ENCODE measurements at places on chromosomes 3 and 15.

DNA sequence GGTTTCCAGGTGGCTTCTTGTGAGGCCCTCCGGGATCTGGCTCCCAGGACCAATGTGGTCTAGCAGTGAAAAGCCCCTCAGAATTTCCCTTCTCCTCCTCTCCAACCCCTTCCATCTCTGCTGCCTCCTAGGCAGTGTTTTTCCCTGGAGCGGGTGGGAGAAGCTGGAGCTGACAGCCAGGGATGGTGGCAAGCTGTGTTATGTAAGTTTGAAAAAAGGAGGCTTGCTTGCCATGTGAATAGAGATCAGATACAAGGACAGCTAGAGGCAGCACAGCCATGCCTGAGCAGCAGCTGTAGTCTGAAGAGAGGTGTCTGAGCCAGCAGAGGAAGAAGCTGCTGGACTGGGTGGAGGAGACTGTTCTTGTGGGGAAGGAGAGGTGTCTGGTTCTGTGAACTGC lies 20.6 kb downstream of the SNAPC5 start:
- no peak for DNase-seq

DNA sequence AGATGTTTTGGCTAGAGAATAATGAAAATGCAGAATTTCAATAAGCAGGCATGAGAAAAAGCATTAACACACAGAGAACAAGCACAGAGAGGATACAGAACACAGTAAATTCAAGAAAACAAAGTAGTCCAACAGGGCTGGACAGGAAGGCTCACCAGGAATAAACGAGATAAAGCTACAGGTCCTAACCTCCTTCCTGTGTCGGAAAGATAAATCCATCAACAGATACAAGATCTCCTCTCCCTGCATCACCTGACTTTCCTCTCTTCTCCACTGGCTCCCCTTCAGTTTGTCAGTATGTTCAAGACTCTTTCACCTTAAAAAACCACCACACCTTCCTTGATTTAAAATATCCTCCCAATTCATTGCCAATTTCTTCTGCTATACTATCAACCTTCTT lies 11.4 kb downstream of the CPEB1 start:
- no peak for DNase-seq

DNA sequence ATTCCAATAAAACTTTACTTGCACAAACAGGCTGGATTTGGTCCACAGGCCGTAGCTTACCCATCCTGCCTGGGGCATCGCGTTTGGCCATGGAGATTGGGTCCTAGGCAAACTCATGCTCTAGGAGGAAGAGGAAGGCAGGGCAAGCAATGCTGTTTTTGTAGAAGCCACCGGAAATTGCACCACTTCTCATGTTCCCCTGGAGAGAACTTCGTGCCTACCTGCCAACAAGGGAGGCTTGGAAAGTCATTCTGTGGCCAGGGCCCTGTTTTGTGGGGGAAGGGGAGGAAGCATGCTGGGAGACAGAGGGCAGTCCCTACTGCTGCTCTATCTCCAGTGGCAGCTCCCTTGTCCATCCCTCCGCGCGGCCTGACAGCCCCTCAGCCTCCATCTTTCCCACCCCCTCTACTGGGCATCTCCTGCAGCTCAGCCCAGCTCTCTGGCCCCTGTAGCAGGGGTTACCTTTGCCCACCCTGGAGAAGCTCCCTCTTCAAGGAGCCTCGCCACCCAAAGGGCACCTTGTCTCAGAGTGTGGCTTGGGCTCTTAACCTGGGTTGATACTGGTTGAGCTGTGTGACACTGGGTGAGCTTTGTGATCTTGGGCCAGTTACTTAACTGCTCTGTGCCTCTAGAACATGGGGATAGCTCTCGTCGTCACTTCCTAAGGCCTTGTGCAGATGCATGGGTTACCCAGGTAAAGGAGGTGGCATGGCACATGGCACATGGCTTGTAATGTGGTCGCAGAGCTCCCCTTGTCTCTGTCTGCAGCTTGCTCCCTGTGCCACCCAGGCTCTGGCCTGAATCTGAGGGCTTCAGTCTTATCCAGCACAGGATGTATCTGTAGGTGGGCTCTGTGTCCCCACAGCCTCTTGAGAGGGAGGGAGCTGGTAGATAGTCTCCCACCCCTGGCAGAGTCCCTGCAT lies 6.1 kb downstream of the ABTB1 start:
- no peak for DNase-seq

- DNase-seq = no peak
These were observed 118.7 kb downstream of the THRB start for GRCh38 chr3:24375947-24376384.

DNA sequence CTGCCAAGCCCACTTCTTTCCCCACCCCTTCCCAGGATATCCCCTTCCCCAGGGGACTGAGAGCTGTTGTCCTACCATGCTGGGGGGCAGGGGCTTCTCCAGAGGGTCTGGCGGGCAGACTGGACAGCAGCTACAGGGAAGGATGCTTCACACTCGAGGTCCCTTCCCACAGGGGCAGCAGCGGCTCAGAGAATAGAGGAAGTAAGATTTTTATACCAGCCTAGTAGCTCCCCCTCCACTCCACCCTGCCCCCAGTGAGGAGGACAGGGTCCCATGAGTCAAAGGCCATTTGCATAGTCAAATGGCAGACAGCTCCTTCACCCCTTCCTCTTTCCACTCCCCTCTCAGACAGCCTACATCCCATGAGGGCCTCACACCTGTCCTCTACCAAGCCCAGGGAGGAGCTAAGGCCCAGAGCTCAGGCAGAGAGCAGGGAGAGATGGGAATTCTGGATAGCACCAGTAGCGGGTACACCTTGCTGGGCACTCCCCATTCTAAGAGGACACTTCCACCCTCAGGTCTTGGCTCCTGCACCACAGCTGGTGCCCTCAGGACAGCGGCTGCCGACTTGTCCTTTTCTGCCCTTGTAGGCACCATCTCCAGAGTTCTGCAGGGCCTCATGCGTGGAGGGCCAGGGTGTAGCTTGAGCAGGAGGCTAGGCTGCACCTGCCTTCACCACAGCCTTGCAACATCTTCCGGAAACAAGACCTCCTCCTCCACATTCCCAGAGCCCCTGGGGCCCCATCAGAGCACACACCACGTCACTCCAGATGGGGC lies at the start of gene TLR9:
TLR9 (minus strand) TSS at position 194 of the 777 bp plus-strand sequence; CDS start at position 78, 116 bp downstream.
- DNase-seq = no peak

DNA sequence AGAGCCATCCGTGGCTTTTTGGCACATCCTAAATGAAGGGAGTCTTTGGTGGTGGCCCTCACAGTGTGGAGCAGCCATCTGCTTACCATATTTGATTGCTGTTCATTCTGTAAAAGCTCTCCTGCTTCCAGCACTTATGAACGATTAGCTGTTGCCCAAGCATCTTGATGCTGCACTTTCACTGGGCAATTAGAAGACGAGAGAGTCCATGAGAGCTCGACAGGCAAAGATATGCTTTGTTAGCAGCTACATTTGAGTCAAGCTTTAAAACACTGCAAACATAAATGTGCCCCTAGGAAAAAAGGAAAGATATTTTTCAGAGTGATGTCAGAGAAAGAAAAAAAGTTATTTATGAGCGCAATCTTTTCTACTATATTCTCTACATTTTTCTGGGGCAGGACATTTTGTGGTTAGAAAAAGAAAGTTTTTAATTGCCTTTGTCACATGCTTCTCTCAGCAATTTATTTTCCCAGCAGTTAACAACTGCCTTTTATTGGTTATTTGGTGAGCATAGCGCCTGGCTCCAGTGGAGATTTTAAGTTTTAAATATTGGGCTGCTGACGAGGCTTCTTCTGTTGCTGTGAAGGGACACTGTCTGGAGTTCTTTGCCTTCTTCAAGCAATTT lies 468.4 kb downstream of the C3orf38 start:
- DNase-seq = no peak

DNA sequence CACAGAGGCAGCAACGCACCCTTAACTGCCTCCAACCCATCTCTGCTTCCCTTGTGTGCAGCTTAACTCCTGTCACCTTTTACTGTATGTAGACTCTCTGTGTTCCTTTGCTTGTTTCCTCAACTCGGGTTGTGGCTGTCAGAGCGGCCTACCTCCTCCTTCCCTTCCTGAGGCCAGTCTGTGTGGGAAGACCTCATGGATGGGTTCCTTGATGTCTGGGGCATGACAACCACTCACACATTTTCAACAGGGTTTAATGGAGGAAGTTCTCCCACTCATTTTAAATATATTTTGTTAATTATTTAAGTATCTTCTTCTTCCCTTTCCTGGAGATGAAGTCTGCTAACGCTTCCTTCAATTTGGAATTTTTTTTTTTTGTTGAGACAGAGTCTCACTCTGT lies 1.8 kb upstream of the CSPG5 start:
- no peak for DNase-seq

- no peak for DNase-seq
These were observed 4.5 kb downstream of the ARL8B start for GRCh38 chr3:5126586-5126985.

DNA sequence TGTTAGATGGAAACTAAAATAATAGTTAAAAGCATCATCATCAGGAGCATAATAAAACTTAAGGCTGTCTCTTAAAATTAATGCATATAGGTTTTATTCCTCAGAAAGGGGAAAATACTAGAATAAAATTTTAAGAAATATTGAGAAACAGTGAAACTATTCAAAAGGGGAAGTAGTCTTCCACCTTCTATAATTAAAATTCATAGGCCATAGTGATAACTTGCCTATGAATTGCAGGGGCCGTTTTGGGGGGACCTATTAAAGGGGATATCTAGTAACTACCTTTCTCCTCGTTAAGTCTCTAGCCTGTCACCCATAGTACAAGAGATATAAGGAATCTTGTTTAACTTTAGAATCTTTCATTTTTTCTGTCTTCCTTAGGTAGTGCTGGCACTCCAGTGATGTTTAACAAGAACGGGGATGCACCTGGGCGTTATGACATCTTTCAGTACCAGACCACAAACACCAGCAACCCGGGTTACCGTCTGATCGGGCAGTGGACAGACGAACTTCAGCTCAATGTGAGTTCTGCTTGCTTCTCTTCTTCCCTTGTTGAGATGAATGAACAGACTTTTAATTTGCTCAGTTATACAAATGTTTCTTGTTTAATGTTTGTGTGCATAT lies 600.4 kb downstream of the GRM7 start:
- no peak for DNase-seq

GRCh38 chr3:13776253-13777050 lies 103.4 kb downstream of the WNT7A start:
- DNase-seq = no peak

DNA sequence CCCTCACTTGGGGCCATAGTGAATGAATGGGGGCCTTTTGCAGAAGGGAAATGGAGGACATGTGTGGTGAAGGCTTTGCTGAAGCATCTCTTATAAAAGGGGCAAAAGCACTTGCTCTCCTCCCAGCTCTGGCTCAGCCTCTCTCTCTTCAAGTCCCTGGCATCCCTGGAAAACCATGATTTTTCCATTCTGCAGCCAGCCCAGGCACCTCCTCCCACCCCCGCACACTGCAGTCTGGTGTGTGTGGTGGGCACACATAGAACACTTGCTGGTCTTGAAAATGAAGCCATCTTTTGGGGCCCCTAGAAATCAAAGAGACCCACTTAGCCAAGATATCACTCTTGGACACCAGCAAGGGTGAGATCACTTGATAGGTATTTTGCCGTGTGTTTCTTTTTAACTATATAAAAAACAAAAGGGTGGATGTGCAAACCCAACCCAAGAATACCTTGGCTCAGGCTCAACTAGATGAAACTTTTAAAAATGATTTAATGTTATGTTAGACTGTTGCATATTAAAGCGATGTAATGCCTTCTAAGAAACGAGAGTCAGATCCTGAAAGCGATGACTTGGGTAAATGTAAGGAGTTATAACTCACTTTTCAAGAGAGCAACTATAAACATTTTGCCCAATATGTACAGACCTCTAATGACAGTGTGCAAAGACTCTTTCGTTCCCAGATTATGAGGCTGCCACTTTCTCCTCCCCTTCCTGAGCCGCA lies 16.4 kb upstream of the ALDH1A3 start:
- no peak for DNase-seq

- DNase-seq = no peak
These were observed 200.0 kb downstream of the ZNF385D start for GRCh38 chr3:21551019-21551418.

DNA sequence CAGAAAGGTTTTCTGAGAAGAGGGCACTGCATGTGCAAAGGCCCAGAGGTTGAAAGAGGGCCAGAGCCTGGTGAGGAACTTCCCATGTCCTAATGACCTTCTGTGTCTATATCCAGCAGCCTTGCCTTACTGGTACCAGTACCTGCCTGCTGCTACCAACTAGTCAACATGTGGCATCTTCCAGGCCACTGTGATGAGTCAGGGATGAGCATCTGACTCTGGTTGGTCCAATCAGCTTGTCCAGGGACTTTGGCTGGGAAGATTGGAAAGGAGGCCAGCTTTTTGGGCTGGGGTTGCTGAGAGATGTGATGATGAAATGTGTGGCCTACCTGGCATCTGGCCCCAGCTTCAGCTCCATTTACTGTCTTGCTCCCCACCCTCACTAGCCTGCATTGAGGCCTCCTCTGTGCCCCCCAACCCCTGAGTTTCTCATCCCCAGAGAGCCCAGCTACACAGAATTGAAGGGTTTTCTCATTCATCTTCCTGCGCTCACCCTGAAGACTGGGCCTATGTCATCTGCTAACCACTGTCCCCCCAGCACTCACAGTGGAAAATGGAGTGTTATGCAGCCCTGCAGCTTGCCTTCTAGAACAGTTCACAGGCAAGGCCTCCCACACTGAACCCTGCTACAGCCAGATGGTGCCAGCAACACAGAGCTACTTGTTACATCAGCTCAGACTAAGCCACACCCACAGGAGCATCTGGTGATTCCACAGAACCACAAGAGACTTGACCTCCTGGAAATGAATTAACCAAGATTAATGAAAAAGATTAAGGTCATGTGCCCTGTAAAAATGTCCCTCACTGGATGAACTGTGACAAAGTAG lies 1.3 kb upstream of the TWF2 start:
- no peak for DNase-seq

- no peak for DNase-seq
These were observed 651.5 kb upstream of the ADAMTS9 start for GRCh38 chr3:65339192-65339740.

GRCh38 chr3:197085137-197085536 lies 55.5 kb upstream of the MELTF start:
- no peak for DNase-seq

DNA sequence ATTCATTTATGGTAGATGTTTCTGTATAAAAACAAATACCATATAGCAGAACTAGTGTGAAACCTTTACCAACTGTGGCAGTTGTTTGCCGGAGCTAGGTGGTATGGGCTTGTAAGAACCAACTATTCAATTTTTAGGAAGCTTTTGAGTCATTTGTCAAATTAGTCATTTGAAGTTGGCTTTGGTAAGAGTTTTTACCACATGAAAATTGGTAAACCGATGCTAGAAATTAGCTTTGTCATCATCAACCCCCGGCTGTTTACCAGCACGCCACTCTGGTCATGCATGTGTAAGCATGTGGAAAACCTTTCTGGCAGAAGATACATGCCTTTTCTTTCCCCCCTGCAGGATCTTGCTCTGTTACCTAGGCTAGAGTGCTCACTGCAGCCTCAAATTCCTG lies 63.3 kb downstream of the IL1RAP start:
- no peak for DNase-seq

- no peak for DNase-seq
These were observed 758.0 kb downstream of the NTRK3 start for GRCh38 chr15:87498560-87498959.
